Fibroblast of lung (primary cell): ENCODE measurements at places on chromosomes 7 and 10. TPM values are rescaled to one million over a fixed set of nuclear protein-coding genes. Genes with fewer than 3 reads are reported as not detected.

The PSD gene
- 5.3 and 6.9 TPM in 2 replicates for total RNA-seq

The GIMAP4 gene
- not detected in 2 replicates for total RNA-seq

The NUDT1 gene
- total RNA-seq: 9.5 and 28.4 TPM in 2 replicates

The CPA2 gene
- total RNA-seq: under 0.01 TPM in 1 of 2 replicates, not detected in the other

The AGAP4 gene
- 1.8 and 3.3 TPM in 2 replicates for total RNA-seq

The WNT2 gene
- 1.7 and 3.9 TPM in 2 replicates for total RNA-seq

The MUC12 gene
- total RNA-seq: 0.50 and 0.51 TPM in 2 replicates
